ENCODE measurements at places on chromosomes 16 and 17. TPM values are rescaled to one million over a fixed set of nuclear protein-coding genes. Genes with fewer than 3 reads are reported as not detected.

Gene SOX9
- total RNA-seq = not detected

Gene MYH2
- total RNA-seq = not detected

Gene MT1M
- 1.8 TPM for total RNA-seq

Gene C16orf74
- total RNA-seq = 38.7 TPM

Measured in endothelial cell of umbilical vein (primary cell).